ENCODE measurements at places on chromosomes 1 and 21. TPM values are rescaled to one million over a fixed set of nuclear protein-coding genes. Genes with fewer than 3 reads are reported as not detected.

The METTL13 gene
- 29.7 TPM for total RNA-seq

The PTPN14 gene
- total RNA-seq, result 84.6 TPM

The CRP gene
- total RNA-seq, result not detected

The AHCYL1 gene
- total RNA-seq, result 43.5 TPM

The IGFN1 gene
- under 0.01 TPM for total RNA-seq

Measured in mesangial cell (primary cell).